Epithelial cell of umbilical artery (primary cell): ENCODE measurements at places on chromosomes 6 and 20. TPM values are rescaled to one million over a fixed set of nuclear protein-coding genes. Genes with fewer than 3 reads are reported as not detected.

Gene ZDHHC14
- 4.9 and 7.8 TPM in 2 replicates for total RNA-seq

Gene DEFB116
- total RNA-seq: not detected in 2 replicates

Gene KIF25
- not detected in 2 replicates for total RNA-seq

Gene COL21A1
- 0.65 and 1.8 TPM in 2 replicates for total RNA-seq

Gene NR2E1
- total RNA-seq: not detected in 2 replicates

Gene DNAH8
- total RNA-seq: 0.65 and 0.76 TPM in 2 replicates

Gene TRIM15
- not detected in 2 replicates for total RNA-seq

Gene SPTLC3
- under 0.01 and 2.9 TPM in 2 replicates for total RNA-seq

Gene KIF6
- not detected in 2 replicates for total RNA-seq

Gene MCCD1
- total RNA-seq: not detected in 2 replicates

Gene EDN3
- total RNA-seq: not detected in 2 replicates

Gene MYLIP
- total RNA-seq: 19.2 and 36.3 TPM in 2 replicates

Gene GTSF1L
- 0.32 TPM in 1 of 2 replicates, not detected in the other for total RNA-seq

Gene PLG
- total RNA-seq: not detected in 2 replicates

Gene VEGFA
- 18.2 and 31.9 TPM in 2 replicates for total RNA-seq

Gene BCKDHB
- total RNA-seq: 6.8 and 12.3 TPM in 2 replicates

Gene BMP5
- total RNA-seq: not detected in 2 replicates

Gene LTB
- total RNA-seq: 3.2 and 6.7 TPM in 2 replicates

Gene PPP1R3G
- under 0.01 and 0.32 TPM in 2 replicates for total RNA-seq

Gene TUBB2B
- 3.6 and 5.2 TPM in 2 replicates for total RNA-seq

Gene ID4
- under 0.01 TPM in 1 of 2 replicates, not detected in the other for total RNA-seq

Gene FAXC
- total RNA-seq: 1.1 and 2.6 TPM in 2 replicates

Gene MOG
- not detected in 2 replicates for total RNA-seq

Gene SALL4
- total RNA-seq: 0.32 and 0.46 TPM in 2 replicates

Gene CARMIL1
- total RNA-seq: 3.8 and 6.2 TPM in 2 replicates

Gene PNPLA1
- total RNA-seq: not detected in 2 replicates

Gene RBPJL
- not detected in 2 replicates for total RNA-seq

Gene CCN5
- total RNA-seq: not detected in 2 replicates

Gene LTV1
- total RNA-seq: 25.0 and 34.5 TPM in 2 replicates

Gene EXOC2
- total RNA-seq: 49.7 and 53.3 TPM in 2 replicates
